ENCODE measurements at places on chromosomes 2 and 18.

DNA sequence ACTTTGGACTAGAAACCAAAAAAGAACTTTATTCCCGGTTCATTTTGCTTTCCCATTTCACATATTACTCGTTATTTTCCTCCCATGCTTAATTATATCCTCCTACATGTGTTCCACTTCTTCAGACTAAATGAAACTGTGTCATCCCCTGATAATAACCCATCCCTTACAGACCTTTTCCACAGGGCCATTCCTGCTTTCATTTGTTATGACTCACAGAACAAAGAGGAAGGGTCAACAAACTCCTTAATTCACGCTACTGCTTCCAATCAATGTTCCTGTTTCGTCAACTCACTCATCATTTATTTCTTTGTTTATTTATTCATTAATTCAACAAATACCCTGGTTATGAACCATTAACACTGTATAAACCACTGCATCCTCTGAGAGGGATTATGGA is 104.5 kb downstream of the ZEB2 start:
- no peak for DNase-seq

GRCh38 chr2:170408461-170409163 is 230.7 kb downstream of the MYO3B start:
- no peak for DNase-seq

DNA sequence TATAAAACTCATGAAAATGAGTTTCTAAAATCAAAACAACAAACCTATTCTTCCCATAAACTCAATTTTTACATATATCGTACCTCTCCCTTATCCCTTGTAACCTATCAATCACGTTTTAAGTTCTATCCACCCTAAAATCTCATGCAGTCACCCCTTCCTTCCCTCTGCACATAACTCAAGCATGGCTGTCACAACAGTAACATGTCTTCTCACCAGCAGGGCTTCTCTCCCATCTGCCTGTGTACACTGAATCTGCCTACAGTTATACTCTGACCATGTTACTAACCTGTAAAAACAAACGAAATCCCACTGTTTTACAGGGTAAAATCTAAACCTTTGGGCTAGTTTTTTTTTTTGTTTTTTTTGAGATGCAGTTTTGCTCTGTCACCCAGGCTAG is 68.2 kb downstream of the MAP4K3 start:
- DNase-seq = no peak

GRCh38 chr2:144431392-144431783 is 88.5 kb downstream of the ZEB2 start:
- no peak for DNase-seq

DNA sequence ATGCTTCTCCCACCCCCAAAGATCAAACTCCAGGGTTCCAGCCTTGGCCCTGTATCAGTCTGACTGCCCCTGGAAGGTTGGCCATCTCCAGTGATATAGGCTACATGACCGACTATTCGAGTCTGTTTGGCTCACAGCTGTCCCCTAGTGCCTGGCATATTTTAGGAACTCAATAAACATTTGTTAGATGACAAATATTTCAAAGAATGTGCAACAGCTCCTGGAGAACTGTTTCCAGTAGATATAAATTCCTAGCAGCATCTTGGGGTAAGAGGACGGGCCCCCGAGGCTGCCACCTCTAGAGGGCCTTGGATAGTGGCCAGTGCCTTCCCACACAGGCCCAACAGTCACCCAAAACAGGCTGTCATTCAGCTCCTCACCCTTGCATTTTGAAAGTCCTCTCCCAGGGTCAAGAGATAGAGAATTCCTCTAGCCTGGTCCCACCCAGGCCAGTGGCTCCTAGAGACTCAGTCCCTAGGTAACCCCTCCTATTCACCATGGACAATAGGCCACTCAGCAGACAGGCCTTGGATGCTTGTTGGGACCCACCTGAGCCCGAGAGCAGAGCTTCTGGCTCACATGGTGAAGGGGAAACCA is 45.1 kb upstream of the ATP6V1B1 start:
- no peak for DNase-seq

- DNase-seq = no peak
Observed at GRCh38 chr18:46899274-46899948, 17.9 kb downstream of the PIAS2 start.

GRCh38 chr2:240925568-240926515 is 19.7 kb downstream of the CROCC2 start:
- no peak for DNase-seq

- DNase-seq = no peak
Observed at GRCh38 chr2:132681766-132682165, 11.8 kb upstream of the LYPD1 start.

GRCh38 chr2:148721991-148722777 is 77.6 kb downstream of the EPC2 start:
- DNase-seq = no peak

All from activated CD4-positive, CD25-positive, alpha-beta regulatory T cell (primary cell).